Activated T-cell treated with anti-CD3 and anti-CD28 coated beads, Interleukin-2, amount 50 U/mL, for 48 hours (primary cell): ENCODE measurements at places on chromosomes 13 and 19.

DNA sequence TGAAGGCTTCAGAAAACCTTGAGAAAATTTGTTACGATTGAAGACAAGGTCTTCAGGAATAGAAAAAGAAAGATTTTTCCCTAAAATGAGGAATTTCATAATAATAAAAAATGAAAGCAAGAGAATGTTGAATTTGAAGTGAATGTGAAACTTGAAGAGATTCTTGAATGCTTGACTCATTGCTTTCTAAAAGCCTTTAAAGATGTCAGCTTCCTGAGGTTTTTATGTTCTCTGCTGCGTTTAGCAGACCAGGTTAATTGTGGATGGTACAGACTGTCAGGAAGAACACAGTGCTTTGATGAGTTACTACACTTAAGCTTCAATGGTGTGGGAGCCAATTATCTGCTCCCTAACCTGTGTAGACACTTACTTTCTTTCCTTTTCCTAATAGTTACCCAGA lies 96.3 kb upstream of the FNDC3A start:
- no peak for DNase-seq

DNA sequence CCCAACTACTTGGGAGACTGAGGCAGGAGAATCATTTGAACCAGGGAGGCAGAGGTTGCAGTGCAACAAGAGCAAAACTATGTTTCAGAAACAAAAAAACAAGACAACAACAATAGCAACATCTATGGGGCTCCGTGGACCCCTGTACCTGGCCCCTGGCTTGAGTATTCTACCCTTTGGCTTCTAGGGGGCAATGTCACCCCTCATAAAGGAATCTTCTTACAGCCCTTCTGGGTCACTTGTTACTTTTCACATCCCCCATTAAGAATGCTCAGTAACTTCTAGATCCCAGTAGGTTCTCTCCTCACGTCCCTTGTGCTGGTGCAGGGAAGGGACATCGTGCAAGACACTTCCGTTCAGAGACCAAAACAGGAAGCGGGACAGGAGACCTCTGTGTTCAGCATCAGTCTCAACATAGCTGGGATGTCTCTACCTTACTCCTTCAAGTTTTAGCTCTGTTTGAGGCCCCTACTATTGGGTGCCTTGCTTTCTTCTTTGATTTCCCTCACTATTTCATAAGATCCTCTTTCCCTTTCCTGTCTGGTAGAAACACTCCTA lies 218.1 kb upstream of the ARGLU1 start:
- no peak for DNase-seq

DNA sequence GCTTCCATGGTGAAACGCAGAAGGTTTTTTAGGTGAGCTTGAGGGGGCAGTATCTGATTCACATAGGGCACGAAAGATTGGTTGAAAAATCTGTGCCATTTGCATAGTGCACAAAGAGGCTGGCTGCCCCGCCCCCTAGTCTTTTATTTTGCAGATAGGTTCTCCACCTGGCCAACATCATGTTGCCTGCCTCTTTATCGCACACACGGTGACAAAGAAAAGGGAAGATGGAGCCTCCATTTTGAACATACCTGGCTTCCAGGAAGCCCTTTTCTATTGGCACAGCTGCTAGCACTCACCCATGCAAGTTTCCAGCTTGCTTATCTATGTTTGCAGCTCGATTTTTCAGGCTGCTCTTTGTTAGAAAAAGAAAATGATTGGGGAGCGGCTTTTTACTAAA lies 316.2 kb upstream of the KLHL1 start:
- no peak for DNase-seq

DNA sequence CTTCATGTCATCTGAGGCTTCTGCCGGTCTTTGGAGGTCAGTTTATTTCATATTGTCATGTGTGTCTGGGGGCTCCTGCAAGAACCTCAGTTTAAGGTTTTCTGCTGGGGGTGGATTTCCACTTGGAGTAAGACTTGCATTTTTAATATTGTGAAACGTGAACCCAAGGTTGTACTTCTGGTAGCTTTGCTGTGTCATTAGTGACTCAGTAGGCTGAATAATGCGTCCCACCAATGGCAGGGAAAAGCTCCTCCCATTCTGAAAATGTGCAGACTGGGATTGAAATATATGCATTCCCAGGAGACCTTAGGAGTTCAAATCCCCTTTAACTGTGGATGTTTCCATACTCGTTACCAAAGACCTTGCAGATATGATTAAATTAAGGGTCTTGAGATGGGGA lies 46.2 kb downstream of the ING1 start:
- DNase-seq = no peak

DNA sequence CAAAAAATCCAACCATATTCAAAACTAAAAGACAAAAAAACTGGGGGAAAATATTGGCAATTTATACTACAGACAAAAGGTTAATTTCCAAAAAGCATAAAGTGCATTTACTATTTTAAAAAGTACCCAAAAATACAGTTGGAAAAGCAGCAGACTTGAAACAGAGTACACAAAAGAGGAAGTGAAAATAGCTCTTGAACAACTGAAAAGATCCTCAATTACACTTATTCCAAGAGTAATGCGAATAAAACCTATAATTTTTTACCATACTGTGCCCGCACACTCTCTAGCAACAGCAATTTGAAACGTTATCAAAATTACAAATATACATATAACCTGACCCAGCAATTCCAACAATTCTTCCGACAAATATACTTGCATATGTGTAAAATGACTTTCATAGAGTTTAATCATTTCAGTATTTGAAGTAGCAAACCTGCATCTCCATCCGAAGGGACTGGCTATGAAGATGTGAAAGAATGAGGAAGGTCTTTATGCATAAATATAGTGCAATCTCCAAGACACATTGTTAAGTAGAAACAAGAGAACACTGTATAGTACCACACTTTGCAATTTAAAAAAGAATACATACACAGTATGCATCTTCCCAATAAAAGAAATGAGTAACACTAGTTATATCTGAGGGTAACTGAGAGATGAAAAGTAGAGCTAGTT lies 25.4 kb downstream of the ALG5 start:
- no peak for DNase-seq

DNA sequence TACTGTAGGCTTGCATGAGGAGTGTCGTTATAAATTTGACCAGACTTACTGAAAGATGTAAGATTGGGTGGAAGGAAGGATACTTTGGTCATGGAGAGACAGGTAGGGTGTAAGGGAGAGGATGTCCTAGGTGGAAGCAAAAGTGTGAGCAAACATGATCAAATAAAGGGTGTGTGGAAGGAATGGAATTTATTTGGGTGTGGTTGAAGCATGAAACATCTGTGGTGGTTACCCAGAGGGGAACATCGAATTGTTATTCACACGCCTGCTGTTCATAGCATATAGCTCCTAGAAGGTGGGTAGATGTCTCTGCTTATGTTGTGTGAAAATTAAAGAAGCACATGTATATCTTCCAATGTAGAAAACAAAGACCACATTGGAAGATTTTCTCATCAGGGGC lies 157.7 kb downstream of the ATP8A2 start:
- DNase-seq = no peak

DNA sequence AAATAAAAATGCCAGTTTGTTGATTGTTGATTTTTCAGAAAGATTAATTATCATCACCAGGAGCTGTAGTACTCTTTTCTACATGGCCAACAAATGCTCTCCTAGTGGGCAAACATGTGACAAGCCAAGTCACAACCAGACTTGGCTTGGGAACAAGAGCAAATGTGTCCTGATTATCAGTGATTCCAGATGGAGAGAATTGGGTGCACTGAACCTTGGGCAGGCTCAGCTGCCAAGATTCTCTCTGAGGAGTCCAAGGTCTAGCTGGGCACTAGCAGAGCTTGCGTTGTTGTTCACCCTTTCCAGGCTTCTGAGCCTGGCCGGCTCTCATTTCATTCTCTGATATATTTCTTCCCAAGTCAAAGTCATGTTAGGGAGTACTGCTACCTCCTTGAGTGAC lies 27.3 kb upstream of the GPI start:
- DNase-seq = no peak

GRCh38 chr13:30021611-30022010 lies 171.2 kb upstream of the UBL3 start:
- DNase-seq = no peak
